GM13977 (cell line): ENCODE measurements at places on chromosomes 1 and 21.

- DNase-seq, result peak; percentile 91
Measured at GRCh38 chr1:68496680-68497357, at the start of gene DEPDC1. TSS of gene DEPDC1 (minus strand) at chr1:68497082. CDS start at chr1:68496999, 83 bp downstream.

DNA sequence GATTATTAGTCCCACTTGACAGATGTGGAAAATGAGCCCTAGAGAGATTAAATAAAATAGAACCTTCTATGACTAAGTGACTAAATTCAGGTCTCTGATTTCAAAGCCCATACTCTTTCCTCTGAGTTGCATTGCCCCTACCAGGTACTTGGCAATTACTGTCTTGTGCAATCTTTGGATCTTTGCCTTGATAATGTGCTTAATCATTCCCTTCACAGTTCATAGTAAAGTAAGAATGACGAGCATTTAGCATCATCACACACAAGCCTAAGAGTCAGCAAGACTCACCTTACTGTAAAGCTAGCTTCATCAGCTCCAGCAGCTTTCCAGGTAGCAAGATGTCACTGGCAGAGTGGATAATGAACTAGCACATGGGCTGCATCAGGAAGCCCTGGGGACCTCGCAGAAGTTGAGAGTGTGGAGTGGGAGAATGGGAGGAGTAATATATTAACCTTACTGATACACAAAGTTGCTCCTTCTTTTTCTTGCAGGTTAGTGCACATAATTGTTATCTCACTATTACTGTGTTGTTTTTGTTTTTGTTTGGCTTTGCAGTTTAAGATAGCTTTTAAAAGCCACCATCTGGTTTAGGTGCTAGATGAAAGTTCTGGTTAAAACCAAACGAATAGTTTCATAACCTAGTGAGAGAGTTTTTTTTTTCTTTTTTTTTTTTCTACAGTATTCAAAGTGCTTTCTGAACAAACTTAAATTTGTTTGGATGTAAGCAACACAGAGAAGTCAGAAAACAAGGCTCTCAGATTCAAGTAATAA is 71.8 kb downstream of the PBX1 start:
- DNase-seq, result no peak

GRCh38 chr1:222905151-222905550 is 90.3 kb downstream of the DISP1 start:
- DNase-seq, result no peak

DNA sequence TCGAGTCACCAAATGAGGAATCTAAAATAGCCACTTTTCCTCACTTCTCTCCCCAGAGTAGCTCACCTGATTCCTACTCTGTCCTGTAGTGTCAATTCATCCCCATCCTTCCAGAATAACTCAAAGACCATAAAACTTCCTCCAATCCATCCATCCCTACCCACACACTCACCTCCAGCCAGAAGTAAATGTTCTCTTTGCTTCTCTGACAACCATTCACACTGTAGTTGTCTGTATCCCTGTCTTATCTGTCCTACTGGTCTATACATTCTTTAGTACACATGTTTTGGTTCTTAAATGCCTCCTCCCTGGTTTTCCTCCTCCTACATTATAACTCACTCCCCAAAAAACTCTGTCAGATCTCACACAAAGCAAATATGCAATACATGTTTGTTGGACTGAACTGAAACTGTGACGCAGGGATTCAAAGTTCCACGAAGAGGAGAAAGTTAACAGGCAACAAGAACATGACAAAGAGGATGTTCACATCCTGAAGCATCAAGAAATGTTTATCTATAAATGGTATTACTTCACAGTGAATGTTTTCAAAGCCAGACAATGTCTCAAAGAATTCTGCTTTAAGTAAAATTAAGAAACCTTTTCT is 11.0 kb downstream of the TP53BP2 start:
- DNase-seq, result no peak

DNA sequence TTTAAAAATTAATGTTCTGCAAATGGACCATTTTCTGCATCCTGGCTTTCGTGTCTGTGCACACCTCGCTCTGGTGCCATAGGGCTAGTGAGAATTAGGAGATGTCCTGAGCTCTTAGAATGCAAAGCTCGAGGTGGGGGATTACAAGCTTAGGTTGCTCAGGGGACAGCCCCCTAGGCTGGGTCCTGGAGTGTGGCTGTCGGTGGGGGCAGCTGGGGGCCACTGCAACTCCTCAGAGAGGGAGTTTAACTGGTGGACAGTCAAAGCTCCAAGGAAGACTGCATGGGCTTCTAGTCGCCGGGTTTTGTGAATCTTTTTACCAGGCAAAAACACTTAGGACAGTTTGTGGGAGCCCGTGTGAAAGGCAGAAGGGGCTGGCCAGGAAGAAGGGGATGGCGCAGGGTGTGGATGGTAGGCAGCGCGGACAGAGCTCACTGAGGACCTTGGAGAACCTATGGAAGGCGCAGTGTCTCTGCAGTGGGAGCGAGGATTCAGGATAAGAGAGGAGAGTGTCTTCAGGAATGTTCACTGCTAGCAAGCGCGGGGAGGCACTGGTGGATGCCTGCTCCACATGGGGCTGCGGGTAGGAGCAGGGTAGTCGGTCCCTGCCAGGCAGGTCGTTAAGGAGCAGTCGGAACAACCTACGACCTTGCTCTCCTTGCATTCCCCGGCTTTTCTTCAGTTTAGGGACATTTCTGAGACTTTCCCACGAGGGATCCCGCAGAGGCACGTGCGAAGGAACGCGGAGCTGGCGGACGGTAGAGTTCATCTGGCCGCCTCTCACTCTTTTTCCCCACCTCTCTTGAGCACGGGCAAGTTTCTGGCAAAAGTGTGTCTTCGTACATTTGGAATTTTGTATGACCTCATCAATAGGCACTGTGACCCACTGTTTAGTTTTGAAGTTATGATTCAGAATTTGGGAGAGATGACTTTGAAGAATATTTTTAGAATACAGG is 12.9 kb upstream of the KCNE1 start:
- DNase-seq, result no peak

DNA sequence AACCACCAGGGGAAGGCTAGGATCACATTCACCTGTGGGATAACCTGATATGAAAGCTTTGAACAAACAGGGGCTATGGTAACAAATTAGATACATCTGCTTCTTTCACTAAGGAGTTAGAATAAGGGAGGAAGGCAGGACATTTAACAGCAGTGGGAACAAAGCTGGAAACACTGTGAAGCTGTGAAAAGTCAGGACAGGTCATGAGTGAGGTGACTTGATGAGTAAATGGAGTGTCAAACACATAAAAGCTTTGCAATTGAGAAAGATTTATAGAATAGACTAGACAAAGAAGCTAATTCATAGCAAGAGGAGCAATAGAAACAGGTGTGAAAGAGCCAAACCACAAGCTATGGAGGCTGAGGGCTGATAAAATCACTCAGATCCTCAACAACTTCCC is 110.0 kb downstream of the ASTN1 start:
- DNase-seq, result no peak

DNA sequence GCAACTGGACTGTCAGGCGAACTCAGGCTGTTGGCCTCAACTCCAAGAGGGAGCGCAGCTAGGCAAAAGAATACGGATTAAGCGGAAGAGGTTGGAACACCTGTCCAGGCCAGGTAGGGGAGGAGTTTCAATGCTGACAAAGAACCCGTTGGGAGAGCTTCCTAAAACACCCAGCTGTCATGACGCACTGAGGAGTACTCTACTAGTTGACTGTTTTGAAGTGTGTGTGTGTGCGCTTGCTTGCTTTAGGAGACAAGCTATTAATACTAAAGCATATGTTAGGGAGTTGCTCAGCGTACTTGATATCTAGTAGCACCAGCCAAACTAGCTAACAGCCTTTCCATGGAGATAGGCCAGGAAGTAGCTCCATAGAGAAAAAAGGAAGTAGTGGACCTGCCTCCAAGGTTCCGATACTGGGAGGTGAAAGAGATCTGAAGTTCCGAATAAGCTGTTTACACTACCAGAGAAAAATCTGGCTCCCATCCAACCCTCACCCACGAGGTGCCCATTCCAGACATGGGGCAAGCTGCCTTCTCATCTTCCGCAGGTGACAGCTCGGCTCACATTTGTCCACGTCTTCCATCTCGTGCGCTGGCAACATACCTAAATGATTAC is 974 bp upstream of the FNBP1L start:
- DNase-seq, result peak; percentile 20

- no peak for DNase-seq
Measured at GRCh38 chr1:27666791-27667254, 5.2 kb downstream of the IFI6 start.

- peak; percentile 42 for DNase-seq
Measured at GRCh38 chr1:94039514-94039870, 81.5 kb downstream of the ABCA4 start.

DNA sequence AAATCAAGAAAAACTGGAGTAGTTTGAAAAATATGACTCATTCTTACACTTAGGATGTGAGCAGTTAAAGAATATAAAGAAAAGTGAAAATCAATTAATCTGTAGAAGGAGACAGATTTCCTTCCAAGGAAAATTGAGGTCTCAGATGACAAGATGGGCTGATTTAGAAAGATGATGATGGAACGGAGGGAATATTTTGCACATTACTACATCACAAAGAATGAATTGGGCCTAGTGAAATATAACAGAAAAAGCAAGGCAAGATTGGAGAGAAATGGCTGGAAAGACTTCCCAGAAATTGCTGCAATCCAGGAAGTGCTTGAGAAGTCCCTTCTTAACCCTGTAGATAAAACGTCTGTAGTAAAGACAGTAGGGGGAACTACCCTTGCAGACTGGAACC is 169.1 kb upstream of the SYT6 start:
- no peak for DNase-seq

DNA sequence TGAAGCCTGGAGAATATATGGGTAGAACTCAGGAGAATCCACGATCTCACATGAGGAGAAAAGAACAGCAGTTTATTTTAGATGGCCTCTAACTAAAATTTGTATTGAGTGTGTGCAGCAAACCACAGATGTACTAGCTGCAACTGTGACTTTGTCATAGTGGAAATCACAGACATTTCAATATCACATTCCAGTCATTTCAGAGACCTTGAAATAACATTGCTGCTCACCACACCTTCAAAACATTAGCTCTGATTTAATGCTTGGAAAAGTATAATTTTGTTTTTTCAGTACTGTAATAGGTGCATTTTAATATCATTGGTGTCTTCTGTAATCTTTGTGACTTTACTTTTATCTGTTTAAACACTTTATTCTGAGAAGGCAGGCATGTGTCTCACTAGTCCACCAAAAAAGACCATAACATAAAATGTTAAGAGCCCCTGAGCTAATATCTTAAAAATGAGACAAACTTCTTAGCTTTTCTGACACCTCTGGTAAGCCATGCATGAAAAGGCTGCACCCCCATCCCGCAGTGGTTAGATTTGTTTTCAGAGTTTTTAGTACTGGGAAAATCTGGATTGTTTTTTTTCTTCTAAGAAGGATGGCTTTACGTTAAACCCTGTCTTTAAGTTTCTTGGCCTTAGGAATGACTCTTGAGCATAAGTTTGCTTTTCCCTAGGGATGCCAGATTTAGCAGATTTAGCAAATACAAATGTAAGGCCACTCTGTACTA is 30.1 kb downstream of the KCNJ15 start:
- no peak for DNase-seq

DNA sequence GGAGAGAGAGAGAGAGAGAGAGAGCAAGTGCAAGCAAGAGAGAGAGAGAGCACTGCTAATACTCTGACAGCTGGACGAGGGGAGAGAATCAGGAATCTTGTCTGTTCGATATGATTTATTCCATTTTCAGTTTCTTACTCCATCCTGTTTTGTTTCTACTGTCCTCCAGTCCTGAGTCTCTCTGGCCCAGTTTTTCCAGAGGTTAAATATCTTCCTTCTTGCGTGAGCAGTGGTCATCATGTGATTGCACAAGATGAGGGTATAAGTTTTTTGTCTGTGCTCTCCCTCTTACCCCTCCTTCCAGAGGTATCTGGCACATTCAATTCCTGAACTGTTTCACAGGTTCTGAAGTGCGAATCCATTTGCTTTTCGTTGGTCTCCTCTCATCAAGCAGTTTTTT is 16.8 kb downstream of the UBE2U start:
- no peak for DNase-seq

GRCh38 chr21:40489001-40489400 is 358.0 kb downstream of the DSCAM start:
- DNase-seq, result no peak

GRCh38 chr1:229381234-229381633 is 38.4 kb upstream of the CCSAP start:
- no peak for DNase-seq

DNA sequence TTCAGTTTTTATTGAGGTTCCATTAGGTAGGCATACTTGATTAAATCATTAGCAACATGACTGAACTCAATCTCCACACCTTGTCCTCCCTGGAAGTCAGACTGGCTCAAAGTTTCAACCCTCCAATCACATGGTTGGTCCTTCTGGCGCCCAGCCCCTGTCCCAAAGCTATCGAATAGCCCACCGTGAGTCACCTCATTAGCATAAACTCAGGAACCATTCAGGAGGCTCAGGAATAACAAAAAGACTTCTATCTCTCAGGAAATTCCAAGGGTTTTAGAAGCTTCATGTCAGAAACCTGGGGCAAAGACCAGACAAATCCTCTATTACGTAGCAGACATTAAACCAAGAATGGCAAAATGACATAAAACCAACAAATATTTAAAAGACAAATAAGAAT is 78.6 kb downstream of the RGS2 start:
- DNase-seq, result no peak

- DNase-seq, result no peak
Measured at GRCh38 chr1:244963231-244963826, 99.0 kb upstream of the HNRNPU start.

GRCh38 chr21:25490742-25491141 is 116.5 kb downstream of the MRPL39 start:
- no peak for DNase-seq

- DNase-seq, result no peak
Measured at GRCh38 chr1:241422470-241422869, 65.5 kb upstream of the RGS7 start.

GRCh38 chr1:147515045-147515869 is 26.0 kb upstream of the BCL9 start:
- DNase-seq, result no peak

- no peak for DNase-seq
Measured at GRCh38 chr1:228073061-228073856, 9.2 kb upstream of the ARF1 start.

DNA sequence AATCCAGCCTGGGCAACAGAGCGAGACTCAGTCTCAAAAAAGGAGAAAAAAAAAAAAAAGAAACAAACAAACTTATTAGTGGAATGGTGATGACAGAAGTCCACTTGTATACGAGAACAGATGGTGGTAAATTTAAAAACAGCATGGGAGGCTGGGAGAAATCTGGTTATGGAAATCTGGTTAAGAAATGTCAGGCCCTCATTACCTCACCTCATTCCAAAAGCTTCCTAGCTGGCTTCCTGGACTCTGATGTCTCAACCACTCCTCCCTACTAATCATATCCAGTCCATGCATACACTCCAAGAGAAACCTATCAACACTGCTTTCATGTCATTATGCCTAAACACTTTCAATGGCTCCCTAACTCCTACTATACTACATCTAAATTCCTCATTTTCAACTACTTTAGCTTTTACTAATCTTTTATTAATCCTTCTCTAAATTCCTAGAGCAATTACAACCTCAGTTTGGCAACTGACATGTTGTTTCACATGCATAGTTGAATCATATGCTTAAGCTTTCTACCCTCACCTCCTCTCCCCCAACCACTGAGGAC is 52.9 kb downstream of the FOXJ3 start:
- no peak for DNase-seq

- DNase-seq, result no peak
Measured at GRCh38 chr1:169595764-169596711, 9.8 kb upstream of the F5 start.

GRCh38 chr1:241747992-241748391 is 95.9 kb downstream of the WDR64 start:
- no peak for DNase-seq
